ENCODE measurements at places on chromosomes 13 and 19. TPM values are rescaled to one million over a fixed set of nuclear protein-coding genes. Genes with fewer than 3 reads are reported as not detected.

ZNF441 gene
- total RNA-seq, result 4.6 TPM

DNA sequence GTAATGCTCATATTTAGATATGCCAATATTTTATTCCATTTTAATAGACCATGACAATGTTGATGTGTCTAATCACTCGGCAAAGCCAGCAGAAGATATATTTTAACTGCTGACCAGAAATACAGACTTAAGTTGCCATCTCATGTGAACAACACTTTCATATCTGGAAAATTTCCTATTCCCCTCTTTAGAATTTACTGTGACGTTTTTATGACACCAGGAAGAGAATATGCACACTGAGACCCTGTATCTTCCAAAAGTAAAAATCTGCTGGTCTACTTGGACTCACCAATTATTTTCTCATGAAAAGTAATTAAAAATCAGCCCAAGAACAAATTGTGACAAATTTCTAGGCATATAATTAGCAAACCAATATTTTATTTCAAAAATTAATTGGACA, 2.1 kb downstream of the PROSER1 start:
- DNase-seq, result no peak

DNA sequence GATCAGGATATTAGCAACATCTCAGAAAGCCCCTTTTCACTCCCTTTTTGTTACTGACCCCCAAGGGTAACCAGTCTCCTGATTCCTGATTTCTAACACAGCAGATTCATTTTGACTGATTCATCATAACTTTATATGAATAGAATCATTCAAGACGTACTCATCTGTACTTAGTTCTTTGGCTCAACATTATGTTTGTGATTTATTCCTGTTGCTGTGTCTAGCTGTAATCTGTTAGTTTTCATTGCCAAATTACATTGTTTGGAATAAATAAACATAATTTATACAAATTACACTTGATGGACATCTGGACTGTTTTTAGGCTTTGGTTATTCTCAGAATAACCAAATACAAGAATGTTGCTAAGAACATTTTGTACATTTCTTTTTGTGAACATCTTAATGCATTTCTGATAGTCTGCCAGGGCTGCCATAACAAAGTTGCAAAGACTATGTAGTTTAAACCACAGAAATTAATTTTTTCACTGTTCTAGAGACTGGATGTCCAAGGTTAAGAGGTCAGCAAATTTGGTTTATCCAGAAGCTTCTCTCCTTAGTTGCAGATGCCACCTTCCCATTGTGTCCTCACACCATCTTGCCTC, 62.8 kb upstream of the EDNRB start:
- DNase-seq, result no peak

ADM5 gene
- 1.9 TPM for total RNA-seq

- DNase-seq, result no peak
Measured at GRCh38 chr13:33642374-33643065, 175.4 kb upstream of the RFC3 start.

DNA sequence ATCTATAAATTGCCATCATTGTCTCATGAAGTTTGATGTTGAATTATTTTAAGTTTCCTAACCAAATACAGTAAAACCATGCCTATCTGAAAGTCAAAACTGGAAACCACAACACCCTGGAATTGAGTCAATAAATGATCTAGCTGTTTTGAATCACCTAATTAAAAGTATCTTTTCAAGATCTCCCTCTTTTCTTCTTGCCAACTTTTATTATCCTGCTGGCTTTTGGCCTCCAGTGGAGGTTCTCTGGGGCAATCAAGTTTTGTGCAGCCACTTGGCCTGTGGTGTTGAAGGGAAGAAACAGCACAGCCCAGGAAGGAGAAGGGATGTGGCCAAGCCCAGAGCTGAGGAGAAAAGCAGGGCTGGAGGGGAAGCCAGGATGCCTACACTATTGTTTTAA, 255.4 kb downstream of the COG6 start:
- no peak for DNase-seq

DNA sequence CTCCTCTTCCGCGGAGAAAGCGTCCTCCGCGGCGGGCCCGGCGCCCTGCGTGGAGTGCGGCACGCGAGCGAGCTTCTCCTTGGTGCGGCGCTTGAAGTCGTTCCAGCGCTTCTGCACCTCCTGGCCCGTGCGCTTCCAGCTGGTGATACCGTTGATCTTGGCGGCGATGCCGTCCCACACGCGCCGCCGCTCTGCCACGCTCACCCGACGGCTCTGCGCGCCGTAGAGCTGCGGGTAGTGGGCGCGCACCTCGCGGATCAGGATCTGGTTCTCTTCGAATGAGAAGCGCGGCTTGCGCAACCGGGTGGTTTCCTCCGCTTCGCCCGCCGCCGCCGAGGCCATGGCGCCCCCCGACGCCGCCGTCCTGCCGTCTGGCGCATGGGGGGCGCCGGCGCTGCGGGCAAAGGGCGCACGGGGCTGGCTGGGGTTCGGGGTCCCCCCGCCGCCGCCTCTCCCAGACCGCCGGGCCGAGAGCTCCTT, 941 bp downstream of the MYPOP start:
- DNase-seq, result peak; percentile 70

- DNase-seq, result no peak
Measured at GRCh38 chr13:88377852-88378251, 706.7 kb downstream of the SLITRK5 start.

DNA sequence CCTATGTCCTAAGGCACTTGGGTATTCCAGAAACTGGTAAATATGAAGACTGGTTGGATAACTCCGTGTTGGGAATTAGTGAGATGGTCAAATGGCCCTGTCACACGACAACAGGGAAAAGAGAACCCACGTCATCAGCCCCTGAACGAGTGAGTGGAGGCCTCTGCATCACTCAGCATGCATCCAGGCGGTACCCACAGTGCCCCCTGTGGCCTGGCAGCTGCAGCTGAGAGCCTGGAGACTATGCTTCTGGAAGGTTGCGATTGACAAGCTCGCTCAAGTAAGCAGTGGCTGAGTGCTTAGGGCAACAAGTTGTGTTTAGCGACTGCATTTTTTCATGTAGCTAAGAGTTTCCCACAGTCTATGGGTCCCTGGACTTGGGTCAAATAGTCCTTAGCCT, 55.9 kb downstream of the COL4A2 start:
- DNase-seq, result no peak

DNA sequence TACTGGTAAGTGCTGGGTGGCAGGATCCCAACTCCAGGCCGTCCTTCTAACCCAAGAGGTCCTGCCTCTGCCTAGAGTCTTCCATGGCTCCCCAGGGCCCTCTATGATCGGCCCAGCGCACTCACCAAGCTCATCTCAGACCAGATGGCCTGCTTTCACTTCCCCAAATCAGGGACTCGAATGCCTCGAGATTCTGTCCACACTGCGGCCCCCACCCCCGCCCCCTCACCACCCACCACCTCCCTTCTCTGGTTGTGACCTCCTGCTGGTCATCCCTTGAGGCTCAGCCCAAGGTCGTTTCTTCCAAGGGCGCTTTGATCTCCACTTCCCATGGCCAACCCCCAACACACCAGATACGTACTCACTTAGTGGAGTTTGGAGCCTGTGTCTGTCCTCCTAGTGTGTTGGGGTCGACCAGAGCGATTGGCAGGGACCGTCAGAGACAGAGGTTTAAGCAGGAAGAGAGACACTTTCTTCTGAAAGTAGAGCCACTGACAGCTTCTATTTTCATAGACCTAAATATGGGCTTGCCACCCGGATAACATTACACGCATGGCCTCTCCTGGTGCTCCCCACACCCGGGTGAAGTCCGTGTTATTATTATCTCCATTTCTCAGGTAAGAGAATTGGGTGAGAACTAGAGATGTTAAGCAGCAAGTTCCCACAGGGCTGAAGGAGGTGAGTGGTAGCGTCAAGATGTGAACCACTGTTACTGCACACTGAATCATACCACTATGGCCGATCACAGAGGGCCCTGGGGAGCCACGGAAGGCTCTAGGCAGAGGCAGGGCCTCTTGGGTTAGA, at the start of gene FCER2:
FCER2 (minus strand) TSS at position 478 of the 804 bp plus-strand sequence. CDS start 2,371 bp downstream, outside the sequence.
- DNase-seq, result no peak

POU2F2 gene
- total RNA-seq, result 5.7 TPM

- DNase-seq, result no peak
Measured at GRCh38 chr13:97967948-97968347, 14.5 kb downstream of the IPO5 start.

DNA sequence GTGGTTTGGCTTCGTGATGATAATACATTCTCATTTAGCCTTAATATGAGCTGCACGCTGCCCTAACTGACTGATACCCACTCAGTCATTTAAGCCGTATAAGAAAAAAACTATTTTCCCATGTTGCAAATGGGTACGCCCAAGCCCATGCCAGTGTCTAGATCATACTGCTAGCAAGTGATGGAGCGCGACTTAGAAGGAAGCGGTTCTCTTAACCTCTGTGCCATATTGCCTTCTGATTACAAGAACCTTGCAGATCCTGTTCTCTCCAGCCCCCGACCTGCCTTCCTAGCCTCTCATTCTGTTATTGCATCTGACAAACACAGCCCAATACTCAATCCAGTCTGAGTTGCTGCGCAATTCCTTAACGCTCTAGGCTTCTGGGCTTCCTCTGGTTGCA, 603 bp downstream of the GPALPP1 start:
- no peak for DNase-seq

SBK2 gene
- total RNA-seq, result under 0.01 TPM

AKAP8L gene
- total RNA-seq, result 119 TPM

ANKRD24 gene
- total RNA-seq, result 0.27 TPM

KLK14 gene
- total RNA-seq, result not detected

DNA sequence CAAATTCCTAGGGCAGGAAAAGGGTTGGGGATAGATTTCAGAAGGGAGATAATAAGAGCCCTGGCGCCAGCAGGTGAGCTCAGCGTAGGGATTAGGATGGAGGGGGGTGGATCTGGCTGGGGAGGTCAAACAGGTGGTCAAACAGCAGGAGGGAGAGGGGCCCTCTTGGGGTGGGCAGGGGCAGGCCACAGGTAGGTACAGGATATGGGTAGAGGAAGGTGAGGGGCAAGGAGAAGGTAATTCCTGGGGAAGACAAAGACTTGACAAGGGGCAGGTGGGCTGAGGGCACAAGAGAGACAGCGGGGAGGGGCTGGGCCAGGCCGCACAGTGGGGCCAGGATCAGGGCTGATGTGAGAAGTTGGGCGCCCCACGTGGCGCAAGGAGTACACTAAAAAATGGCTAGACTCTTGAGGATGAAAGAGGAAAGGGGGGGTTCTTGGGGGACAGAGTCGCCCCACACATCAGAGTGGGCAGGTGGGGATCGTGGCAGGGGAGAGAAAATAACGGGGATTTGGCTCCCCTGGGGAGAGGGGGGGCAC, 713 bp downstream of the KRI1 start:
- peak; percentile 82 for DNase-seq

DNA sequence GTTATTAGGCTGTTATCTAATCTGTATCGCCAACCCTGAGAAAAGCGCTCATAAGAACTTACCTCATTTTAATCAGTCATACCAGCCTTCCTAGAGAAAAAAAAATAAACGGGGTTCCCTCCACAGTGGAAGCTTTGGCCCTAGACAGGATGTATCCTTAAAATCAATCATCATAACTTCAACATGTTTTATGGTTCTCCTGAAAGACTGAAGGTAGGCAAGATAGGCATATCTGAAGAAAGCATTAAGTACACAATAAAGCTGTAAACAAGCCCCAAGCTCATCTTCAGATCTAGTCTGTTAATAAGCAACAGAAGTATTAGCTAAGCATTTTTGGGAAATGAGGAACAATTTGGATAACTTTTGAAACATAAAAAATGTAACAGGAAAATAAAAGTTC, 18.7 kb upstream of the SERP2 start:
- no peak for DNase-seq

TTC9B gene
- under 0.01 TPM for total RNA-seq

NBEA gene
- total RNA-seq, result 4.6 TPM

DNA sequence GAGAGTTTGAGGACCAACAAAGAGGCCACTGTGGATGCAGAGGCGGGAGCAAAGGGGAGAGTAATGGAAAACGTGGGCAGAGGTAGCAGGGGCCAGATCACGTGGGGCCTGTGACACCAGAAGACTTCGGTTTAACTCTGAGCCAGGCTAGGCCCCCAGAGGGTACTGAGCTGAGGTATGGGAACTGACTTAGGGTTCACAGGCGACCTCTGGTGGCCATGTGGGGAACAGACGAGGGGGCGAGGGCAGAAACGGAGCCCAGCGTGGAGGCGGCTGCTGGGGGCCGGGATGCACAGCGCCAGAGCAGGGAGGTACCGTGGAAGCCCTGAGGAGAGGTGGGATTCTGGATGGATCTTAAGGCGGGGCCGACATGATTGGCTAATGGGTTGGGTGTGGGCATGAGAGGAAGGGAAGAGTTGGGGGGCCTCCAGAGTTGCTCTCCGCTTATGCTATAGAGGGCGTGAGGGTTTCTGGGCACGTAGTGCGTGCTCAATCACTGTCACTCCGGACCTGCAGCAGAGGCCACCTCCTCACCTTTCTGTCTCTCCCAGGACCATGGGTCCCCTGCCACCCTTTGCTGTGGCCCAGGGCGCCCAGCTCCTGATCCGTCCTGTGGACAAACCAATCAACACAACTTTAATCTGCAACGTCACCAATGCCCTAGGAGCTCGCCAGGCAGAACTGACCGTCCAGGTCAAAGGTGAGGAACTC, 13.7 kb downstream of the PVR start:
- peak; percentile 37 for DNase-seq

DNA sequence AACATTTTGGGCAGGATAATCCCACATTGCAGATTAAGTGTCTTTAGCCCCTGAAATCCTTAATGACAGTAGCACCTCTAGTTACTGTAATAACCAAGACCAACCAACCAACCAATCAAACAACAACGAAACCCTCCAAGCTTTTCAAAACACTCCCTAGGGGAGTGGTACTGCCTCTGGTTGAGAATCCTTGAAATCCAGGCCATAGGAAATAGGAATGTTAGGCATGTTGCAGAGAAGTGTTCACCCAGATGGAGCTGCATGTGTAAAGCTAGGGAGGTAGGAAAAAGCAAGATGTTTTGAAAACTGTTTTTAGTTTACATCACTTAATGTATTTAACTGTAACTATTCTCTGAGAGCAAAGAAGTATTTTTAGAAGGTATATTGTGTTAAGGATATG, 4.5 kb downstream of the LACC1 start:
- no peak for DNase-seq

CEACAM6 gene
- 0.27 TPM for total RNA-seq

SLITRK6 gene
- total RNA-seq, result not detected

DNA sequence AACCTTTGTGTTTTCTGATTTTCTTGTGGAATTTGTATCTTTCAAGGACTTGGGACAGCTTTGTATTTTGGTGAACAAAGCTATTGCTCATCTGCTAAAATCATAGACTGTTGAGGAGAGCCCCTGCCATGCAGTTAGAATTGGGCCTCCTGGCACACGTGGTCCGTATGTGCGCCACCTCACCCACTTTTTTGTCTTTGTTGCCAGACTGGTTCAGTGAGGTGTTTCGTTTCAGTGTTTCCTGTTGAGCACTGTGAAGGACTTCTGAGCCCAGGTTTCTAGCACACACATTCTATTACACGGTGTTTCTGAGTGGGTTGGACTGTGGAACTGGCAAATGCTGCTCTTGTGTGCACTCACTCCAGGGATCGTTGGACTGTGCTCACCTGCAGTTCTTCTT, 37.6 kb upstream of the RNF113B start:
- no peak for DNase-seq

FGF21 gene
- total RNA-seq, result not detected

- no peak for DNase-seq
Measured at GRCh38 chr13:27793507-27794367, 1.5 kb downstream of the GSX1 start.

ZNF566 gene
- total RNA-seq, result 4.8 TPM

Measured in hematopoietic multipotent progenitor cell (in vitro differentiated cells).